Hematopoietic multipotent progenitor cell treated with erythropoietin and hydrocortisone succinate and interleukin-3 and kit ligand, for 8 days (in vitro differentiated cells): ENCODE measurements at places on chromosomes 11 and 22.
A peak's percentile ranks its signal among the peaks of the same experiment; 100 is the strongest.

- peak; percentile 29 for DNase-seq
Observed at GRCh38 chr22:19965771-19966709, 24.4 kb upstream of the TXNRD2 start.

- no peak for DNase-seq
Observed at GRCh38 chr11:112732031-112732430, 229.2 kb upstream of the NCAM1 start.

- DNase-seq, result peak; percentile 44
Observed at GRCh38 chr11:125111001-125111342, 454 bp downstream of the TMEM218 start.

- DNase-seq, result no peak
Observed at GRCh38 chr22:25139062-25139461, 60.6 kb upstream of the CRYBB3 start.

DNA sequence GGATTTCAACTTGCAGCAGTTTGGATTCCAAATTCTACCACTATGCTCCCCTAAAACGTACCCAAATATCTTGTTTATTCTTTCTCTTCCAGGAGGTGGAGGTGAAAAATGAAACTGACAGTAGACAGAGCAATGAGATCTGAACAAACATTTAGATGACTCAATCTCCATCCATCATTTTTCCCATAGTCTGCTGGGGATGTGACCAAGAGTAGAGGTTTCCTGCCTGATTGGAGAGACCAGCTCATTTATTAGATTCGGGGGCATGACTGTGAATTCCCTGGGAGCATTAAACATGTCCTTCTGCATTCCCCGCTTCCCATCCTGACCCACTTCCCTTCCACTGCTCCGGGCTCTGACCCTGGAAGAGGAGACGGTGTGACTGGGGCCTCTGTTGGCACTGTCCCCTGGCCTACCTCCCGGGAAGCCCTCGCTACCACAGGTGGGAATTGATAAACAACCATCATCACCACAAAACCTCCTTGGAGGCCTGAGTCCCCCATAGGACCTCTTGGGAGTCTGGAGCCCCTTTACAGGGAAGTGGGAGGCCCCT, 20.3 kb downstream of the DKK3 start:
- DNase-seq, result no peak

DNA sequence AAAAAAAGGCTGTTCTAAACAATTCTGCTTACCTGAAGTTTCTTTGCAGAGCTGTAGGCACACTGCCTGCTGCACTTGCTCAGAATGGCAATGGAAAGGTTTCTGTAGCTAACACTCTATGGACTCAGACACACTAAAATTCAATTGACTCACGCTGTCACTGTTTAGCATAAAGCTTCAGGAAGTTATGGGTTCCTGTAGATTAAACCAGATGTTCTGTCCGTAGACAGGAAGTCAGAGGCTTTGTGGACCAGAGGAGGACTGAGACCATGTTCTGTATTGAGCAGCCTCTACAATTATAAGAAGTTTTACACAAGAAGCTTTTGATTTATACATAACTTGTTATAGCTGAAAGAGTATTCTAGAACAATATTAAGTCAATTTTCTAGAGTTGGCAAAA, 70.4 kb downstream of the GLYATL1 start:
- DNase-seq, result peak; percentile 19

DNA sequence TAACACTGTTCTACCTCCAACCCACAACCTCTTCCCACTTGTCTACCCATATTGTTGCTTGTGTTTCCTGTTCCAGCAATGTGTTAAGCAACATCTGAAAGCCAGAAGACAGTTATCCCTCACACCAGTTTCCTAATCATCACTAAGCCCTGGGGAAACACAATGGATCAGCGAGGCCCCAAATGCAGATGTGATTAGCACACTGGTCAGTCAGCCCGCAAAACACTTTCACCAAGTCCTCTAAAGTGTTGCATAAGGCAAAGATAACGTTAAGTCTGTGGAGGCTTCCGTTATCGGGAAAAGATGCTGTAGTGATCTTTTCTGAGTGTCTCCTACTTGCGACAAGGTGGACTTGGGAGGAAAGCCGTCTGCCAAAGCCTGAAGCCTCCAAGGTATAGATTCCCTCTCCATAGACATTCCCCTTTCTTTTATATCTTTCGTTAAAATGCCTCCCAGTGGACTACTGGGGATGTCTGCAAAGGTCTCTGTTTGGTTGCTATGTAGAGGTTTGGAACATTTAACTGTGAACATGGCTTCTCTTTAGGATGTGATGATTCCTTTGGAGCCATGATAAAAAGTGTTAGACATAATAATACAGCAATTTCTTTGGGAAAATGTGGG, at the start of gene MS4A3:
Gene MS4A3 (plus strand): TSS at position 317 of the 621 bp plus-strand sequence. CDS start 4,496 bp downstream, outside the sequence.
- DNase-seq, result peak; percentile 20

DNA sequence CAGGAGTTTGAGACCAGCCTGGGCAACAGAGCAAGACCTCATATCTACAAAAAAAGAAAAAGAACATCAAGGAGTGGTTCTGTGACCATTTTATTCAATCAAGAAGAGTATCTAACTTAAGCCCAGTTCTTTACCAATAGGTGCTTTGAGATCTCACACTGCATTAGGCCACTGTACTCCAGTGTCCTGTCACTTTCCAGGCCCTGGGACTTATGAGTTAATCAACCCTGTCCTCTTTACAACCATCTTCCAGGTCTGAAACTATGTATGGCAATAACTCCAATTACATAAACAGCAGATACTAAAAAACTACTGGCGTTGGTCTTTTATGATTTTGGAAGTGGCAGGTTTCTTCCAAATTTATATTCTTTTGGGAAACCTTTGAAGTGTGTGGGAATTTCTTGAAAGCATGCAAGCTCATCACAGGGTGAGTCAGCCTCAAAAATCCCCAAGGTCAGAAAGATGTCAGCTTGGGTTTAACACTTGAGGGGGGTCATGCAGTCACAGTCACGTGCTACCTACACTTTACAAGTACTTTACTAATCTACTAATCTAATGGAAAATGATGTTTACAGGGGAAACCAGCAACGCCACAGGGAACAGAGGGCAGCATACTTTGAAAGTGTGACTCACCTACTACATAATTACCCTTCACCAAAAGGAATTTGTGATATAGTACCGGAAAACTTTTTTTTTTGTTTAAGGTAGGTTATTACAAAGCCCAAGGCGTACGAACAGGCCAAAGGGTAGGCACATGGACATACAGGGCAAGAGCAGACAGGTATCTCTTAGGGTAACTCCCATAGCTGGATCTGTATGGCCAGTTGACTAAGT, 15.6 kb downstream of the PISD start:
- no peak for DNase-seq

DNA sequence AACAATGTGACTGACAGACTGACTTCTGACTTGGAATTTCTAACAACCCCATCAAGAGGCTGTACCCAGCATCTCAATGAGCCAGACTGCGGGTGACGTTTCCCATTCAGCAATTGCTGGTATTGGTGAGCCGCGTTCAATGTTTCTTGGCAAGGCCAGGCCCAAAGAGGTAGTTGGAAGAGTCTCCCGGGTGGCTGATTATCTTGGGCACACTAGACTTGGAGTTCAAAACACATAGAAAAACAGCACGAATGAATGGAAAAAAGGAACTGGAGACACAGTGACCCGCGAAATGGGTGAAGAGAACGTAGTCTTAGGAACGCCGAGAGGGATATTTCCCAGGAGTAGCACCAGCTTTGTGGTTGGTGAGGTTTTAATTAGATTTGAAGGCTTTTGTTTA, 115.7 kb downstream of the RPS6KA4 start:
- DNase-seq, result no peak

- DNase-seq, result no peak
Observed at GRCh38 chr11:86069408-86070101, 671 bp upstream of the PICALM start.

GRCh38 chr11:8345179-8345578, 81.5 kb upstream of the LMO1 start:
- DNase-seq, result no peak

GRCh38 chr22:19815093-19815822, 39.4 kb downstream of the GNB1L start:
- DNase-seq, result peak; percentile 82

DNA sequence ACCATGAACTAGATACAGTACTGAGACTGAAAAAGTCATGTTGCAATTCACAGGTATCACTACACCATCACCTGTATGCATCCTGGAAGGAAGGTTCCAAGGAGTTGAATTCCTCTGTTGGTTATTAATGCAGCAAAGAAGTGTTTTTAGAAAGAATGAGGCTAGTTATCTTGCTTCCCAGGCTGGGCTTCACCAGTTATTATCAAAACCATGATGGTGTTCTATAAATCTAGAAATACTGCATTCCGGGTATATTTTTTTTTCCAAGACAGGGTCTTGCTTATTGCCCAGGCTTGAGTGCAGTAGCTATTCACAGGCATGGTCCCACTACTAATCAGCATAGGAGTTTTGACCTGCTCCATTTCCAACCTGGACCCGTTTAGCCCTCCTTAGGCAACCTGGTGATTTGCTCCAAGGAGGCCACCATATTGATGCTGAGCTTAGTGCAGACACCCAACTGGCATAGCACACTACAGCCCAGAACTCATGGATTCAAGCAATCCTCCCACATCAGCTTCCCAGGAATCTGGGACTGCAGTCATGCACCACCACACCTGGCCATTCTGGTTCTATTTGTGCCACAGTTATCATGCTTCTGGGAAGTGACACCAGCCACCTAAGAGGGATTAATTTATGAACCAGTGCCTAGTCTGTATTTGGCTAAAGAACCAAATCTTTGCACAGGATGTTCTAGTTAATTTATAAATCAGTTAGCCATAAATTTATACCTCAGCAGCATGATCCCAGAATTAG, 1.6 kb upstream of the MPEG1 start:
- no peak for DNase-seq

GRCh38 chr11:81237139-81237538, 1496.5 kb downstream of the FAM181B start:
- peak; percentile 44 for DNase-seq

DNA sequence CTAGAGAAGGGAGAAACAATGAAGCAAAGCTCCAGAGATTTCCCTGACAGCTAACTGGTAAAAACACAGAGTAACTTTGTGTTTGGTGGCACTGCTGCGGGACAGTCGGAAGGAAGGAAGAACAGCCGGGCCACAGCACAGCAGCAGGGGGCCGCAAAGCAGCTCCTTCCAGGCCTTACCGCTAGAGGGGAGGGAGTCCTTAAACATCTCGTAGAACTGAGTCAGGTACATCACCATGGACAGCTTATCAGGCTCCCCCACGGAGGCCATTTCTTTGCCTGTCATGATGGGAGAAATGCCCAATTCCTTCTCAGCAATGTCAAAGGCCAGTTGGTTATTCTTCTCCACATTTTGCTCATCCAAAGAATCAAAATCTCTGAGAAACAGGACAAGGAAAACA, 114.6 kb upstream of the BID start:
- DNase-seq, result peak; percentile 49

DNA sequence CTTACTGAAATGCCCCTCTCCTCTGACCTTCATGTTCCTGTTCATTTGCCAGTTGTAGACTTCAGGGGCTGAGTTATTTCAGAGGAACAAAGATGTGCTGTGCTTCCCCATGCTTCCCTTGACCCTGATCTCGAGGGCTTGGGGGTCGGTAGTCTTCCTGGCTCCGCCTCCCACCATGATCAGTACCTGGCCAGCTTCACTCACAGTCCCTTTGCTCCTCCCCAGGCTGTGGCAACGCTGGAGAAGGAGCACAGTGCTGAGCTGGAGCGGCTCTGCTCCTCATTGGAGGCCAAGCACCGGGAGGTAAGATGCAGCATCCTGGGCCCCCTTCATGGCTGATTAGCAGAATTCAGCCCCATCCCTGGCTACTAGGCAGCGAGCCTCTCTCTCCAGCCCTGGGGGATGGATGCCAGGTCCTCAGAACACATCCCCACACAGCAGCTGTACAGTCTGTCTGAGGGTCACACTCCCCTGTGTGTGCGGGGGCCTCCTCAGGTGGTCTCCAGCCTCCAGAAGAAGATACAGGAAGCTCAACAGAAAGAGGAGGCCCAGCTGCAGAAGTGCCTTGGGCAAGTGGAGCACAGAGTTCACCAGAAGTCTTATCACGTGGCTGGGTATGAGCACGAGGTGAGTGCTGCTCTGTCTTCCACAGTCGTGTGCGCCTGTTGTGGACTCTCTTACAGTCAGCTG, 64.5 kb downstream of the CEP164 start:
- no peak for DNase-seq

- peak; percentile 76 for DNase-seq
Observed at GRCh38 chr11:72969894-72970335, 155.7 kb downstream of the ATG16L2 start.

DNA sequence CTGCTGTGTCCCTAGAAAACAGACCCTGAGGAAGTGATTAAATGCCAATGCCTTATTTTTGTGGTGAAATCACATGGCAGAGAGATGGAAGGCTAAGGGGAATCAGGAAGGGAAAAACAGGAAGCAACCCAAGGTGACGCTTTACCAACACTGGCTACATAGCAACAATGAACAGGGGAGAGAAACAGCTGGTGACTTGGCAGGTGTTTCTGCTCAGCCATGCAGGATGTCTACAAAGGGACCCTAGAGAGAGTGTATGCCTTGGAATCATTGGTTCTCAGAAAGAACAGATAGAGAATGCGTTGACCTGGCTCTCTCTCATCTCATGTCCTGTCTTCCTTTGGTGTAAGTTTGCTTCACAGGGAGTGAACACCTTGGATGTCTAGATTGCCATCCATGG, 911.9 kb downstream of the OPCML start:
- no peak for DNase-seq

GRCh38 chr22:23385678-23386631, 194.1 kb downstream of the IGLL1 start:
- peak; percentile 69 for DNase-seq

GRCh38 chr11:6608011-6608410, 4.0 kb downstream of the TAF10 start:
- DNase-seq, result no peak

DNA sequence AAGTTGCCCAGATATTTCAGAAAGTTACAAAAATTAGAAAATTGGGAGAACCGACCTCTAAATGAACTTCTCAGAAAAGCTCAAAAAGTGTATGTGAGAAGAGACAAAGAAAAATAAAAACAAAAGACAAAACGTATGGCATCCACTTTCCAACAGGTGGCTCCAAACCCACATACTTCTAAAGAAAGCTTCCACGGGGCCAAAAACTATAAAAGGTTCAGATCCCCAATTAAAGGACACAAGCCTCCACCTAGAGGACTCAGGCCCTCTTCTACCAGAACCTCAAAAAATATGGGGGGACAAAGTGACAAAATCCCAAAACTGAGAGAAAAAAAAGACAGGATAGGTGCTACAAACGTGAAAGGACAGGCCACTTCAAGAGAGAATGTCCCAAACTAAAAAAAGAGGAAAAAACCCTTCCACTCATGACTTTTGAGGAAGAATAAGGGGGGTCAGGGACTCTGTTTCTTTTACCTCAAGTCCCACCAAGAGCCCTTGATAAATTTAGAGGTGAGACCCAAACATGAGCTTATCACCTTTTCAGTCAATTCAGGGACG, 8.8 kb downstream of the SCGB2A1 start:
- DNase-seq, result peak; percentile 35

DNA sequence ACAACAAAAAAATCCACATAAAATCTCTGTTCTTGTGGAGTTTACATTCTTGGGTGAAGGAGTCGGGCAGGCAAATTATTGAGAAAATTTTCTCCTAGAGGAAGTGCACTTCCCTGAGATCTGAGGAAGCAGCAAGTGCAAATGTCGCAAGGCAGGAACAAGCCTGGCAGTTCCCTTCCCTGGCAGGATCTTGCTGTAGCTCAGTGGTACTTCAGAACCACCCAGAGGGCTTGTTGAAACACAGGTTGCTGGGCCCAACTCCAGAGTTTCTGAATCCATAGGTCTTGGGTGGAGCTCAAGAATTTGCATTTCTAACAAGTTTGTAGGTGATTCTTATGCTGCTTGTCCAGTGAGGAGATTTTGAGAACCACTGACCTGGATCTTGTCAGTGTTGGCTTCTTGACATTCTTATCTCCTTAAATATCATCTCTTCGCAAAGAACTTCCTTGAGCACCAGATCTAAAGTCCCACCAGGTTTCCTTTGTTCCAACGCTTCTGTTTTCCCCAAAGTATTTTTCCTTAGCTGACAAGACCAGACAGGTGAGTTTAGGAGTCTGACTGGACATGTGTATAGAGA, 9.6 kb downstream of the QSER1 start:
- DNase-seq, result no peak
